ENCODE measurements at places on chromosomes 5 and 9. TPM values are rescaled to one million over a fixed set of nuclear protein-coding genes. Genes with fewer than 3 reads are reported as not detected.

DNA sequence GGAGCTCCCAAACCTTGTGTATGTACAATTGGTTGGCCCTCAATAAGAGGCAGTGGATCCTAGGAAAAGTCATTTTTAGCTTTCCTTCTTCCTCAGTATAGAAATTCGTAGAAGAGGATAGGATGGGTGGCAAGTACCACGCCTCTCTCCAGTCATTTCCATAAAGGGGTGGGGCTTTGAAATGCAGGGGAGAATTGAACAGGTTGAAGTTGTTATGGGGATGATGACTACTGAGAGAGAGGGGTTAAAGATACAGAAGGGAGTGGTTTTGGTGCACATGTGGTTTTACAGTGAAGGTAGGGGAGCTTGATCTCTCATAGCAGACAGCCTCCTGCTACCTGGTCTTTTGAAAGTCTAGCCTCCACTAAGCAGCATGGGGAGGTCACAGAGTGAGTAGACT is 54.4 kb upstream of the FAM120AOS start:
- DNase-seq, result no peak

DNA sequence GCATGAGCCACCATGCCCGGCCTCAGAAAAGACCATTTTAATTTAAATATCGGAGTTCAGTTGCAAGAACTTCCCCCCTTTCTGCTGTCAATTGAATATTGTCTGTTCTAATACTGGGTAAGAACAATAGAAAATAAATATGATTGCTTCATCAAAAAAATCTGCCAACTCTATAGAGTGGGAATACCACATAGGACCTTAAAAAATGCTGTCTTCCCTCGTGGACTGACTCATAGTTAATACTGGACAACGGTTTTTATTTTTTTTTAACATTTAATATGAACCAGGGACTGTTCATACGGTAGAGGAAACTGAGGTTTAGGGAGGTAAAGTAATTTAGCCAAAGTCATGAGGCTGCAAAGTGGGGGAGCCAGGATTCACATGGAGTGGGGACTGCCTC is 9.7 kb downstream of the ZNF462 start:
- no peak for DNase-seq

Gene ECSCR
- total RNA-seq, result 35.6 TPM

- no peak for DNase-seq
Measured at GRCh38 chr5:58490402-58491050, 709 bp upstream of the GAPT start.

Gene PLCXD3
- 5.9 TPM for total RNA-seq

Data from thoracic aorta (tissue), 2 donors.